Tibial nerve (tissue), 4 donors: ENCODE measurements at places on chromosomes 5 and 9.

DNA sequence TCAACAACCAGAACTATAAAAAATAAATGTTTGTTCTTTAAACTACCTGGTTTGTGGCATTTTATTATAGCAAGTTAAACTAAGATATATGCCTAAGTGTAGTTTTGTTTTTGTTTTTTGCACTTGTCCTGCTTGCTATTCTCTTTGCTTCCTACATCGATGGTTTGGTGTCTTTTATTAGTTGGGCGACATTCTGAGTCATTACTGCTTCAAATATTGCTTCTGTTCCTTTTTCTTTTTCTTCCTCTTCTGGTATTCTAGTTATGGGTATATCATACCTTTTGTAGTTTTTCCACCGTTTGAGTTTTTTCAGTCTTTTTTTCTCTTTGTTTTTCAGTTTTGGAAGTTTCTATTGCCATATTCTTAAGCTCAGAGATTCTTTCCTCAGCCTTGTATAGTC lies 86.9 kb downstream of the MACIR start:
- no peak for DNase-seq

- no peak for DNase-seq
Observed at GRCh38 chr9:19160085-19160484, 32.8 kb upstream of the PLIN2 start.

DNA sequence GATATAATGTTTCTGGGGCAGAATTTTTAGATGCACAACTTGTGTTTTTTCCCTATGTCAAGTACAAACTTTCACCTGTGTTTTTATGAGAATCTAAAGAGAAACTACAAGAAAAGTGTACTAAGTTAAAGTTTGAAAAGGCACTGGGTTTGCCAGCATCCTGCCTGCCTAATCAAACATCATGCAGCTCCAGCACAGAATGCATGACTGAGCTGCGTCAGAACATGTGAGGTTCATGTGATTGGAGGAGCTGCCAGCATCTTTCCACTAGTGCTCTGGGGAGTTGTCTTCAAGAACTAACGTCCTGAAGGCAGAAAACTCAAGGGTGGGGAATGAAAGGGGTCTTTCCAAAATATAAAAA lies 46.1 kb upstream of the RIC1 start:
- DNase-seq, result no peak

- no peak for DNase-seq
Observed at GRCh38 chr9:104556830-104557634, 11.9 kb upstream of the OR13C8 start.

DNA sequence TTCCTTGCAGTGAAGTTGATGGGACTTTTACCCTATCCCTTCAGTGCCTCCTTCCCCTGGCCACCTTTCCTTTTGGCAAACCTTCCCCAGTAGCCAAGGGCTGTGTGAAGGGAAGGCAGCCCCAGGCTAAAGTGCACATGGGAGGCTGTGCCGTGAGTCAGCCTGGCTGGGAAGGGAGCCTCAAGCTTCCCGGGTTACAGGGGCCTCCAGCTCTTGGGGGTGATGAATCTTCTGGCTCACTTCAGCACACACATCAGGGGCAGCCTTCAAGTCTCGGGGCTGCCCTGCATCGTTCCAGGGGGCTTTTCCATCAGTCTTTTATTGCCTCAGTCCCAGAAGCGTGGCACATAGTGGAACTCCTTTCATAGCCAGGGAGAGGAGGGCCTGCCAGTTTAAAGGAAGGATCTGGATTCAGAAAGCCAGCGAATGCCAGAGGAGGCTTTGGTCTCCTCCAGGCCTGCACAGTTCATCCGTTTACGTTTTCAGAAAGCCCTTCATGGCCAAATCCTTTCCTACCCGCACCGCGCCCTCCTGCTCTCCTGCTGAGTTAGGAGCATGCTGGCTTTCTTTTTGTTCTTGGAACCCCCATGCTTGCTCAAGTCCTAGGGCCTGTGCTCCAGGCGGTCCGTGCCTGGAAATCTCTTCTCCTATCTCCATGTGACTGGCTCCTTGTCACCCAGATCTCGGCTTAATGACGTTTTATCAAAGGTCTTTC lies 134.8 kb upstream of the KLF4 start:
- DNase-seq, result no peak

DNA sequence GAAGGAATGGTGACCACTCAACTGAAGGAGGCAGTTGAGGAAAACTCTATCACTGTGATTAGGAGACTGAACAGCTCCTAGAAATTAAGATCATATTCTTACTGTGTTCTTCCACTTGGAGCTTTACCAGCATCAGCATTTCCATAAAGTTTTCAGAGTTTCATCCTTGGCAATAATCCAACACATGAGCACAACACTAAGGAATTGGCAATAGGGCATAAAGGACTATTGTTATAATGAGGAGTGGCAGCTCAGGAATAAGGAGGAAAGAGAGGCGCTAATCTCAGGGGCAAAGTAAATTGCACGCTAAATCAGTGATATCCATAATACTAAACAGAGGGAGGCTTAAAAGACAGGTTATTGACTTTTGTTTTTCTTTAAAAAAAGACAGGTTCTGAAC lies 338.9 kb downstream of the EFNA5 start:
- DNase-seq, result no peak

DNA sequence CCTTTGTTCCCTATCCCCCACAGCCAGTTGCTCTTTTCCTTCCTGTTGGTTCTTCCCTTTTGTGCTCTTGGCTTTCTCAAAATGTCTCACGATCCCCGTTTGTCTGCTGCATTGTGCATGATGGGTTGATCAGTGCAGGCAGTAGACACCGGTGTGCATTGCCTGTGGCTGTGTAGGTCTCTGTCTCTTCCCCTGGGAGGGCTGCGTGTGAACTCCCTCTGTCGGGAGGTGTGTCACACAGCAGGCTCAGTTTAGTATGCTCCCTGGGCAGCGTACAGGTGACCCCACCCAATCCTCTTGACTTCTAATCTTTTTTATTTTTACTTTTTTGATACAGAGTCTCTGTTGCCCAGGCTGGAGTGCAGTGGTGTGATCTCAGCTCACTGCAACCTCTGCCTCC lies 265.3 kb downstream of the FSTL4 start:
- no peak for DNase-seq
